ENCODE measurements at places on chromosomes 6 and 20.
A peak's percentile ranks its signal among the peaks of the same experiment; 100 is the strongest.

- DNase-seq, result no peak
Measured at GRCh38 chr20:17694767-17695166, 5.0 kb upstream of the BANF2 start.

GRCh38 chr6:15862810-15863209 is 200.0 kb upstream of the DTNBP1 start:
- no peak for DNase-seq

GRCh38 chr6:166558156-166559005 is 28.1 kb downstream of the RAMACL start:
- no peak for DNase-seq

- no peak for DNase-seq
Measured at GRCh38 chr6:166456395-166457156, 73.8 kb upstream of the MPC1 start.

DNA sequence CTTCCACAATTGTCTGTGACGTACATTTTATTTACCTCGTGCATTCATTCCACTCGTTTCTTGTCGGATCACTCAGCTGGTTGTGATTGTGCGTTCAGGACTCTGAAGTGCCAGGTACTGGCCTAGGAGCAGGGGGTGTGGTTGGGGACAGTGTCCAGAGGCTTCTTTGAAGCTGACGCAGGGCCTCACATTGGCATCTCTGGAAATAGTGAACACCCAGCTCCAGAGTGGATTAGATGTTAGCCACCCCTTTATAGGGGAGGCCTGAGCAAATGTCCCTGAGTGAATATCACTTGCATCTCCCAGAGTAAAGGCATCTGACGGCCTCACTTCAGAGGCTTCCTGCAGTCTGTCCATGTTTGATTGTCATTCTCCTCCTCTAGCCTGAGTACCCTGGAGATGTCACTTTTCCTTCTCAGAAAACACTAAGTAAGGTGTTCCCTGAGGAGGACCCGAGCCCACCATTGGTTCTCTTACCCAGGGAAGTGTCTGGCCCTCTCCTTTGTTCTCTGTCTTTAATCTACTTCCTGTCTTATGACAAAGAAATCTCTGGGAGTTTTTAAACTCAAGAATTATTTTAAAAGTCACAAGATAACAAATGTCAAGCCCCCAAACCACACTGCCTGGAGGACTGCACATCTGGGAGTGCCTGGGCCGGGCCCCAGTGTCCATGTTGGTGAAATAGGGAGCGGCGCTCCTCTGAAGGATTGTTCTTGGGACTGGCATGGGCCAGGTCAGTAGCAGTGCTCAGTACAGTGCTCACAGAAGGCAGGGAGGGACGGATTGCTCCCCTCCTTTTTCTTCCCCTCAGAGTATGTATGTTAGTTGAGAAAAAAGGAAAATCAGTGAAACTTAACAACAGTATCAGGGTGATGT is 10.8 kb downstream of the STX16 start:
- DNase-seq, result no peak

DNA sequence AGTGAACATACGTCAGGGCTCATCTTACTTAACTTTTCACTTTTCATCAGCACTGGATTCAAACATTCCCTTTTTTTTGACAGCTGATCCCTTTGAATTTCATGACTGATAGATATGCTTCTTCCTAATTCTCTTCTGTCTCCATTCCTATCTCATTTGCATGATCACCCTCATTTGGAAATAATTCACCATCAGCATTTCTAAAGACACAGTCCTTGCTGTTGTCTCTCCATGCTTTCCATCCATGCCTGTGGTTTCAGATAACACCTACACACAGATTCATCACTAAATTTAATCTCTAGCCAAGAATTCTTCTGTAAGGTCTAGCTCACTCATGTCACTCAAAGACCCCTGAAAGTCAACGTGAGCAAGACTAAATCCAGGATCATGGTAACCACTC is 228.4 kb upstream of the BTBD3 start:
- no peak for DNase-seq

- no peak for DNase-seq
Measured at GRCh38 chr20:62117362-62117646, 5.0 kb upstream of the LSM14B start.

DNA sequence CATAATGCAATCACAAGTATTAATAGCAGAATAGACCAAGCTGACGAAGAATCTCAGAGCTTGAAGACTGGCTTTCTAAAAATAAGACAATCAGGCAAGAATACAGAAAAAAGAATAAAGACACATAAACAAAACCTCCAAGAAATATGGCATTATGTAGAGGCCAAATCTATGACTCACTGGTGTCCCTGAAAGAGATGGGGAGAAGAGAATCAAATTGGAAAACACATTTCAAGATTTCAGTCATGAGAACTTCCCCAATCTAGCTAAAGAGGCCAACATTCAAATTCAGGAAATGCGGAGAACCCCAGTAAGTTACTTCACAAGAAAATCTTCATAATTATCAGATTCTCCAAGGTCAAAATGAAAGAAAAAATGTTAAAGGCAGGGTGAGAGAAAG is 69.0 kb upstream of the PDE7B start:
- no peak for DNase-seq

DNA sequence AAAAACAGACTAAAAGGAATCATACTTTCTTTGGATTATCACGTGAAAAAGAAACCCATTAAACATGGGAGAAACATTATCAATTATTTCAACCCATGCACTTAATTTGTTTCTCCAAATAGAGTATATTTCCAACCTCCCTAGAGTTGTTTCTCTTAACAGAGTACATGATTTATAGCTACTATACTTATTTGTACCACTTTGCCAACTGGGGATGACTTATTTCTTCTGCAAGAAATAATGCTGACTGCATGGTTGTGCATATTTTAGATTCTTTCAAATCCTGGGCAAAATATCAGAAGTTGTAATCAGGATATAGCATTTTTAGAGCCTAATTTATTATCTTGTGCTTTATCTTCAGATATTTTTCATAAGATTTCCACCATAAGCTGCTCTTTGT is 629.1 kb upstream of the EYS start:
- no peak for DNase-seq

DNA sequence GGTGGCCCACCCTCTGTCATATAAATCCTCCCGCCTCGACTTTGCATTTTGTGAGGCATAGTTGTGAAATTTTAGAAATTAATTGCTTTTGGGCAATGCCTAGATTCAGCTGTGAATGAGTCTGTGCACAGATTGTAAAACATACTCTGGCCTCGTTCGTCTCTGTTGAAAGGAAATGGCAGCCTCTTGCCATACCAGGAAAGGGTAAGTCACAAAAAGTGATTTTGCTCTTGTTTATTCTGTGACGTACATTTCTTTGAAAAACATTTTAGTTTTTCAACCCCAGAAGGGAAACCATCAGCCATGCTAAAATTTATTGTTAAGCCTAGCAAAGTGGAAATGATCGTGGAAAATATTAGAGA is 15.3 kb upstream of the EXOC2 start:
- DNase-seq, result no peak

- no peak for DNase-seq
Measured at GRCh38 chr20:20971810-20972209, 134.3 kb downstream of the LINC00237 start.

DNA sequence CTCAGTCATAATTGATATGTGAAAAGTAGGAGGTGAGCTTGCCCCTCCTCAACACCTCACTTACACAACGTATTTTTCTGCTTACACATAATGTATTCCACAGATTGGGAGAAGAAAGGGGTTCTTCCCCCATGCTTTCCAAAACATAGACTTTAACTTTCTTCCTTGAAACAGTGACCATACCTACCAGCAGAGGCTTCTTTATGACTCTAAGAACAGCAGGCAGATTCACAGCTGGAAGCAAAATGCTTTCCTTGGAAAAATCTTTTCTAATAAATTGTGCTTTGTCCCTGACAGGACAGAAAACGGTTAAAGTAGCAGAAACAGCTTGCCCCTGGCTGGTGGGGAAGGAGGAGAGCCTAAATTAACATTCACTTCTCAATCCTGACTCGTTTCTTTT is 629.1 kb upstream of the IMPG1 start:
- no peak for DNase-seq

DNA sequence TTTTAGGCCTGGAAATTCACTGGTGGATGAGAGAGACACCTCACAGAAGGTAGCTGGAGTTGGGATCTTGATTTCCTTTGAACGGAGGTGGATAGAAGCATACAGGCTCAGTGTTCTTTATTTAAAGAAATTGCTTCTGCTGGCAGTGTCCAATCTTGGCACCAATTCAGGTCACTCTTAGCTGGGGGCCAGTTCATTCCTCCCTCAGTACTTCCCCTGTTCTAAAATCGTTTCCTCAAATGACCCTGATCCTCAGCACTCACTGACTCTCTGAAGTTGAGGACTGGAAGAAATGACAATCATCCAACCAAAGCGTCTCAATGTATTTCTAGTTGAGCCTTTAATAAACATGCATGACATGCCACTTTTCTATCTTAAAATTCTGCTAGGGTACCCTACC is 472.5 kb upstream of the BTBD3 start:
- no peak for DNase-seq

DNA sequence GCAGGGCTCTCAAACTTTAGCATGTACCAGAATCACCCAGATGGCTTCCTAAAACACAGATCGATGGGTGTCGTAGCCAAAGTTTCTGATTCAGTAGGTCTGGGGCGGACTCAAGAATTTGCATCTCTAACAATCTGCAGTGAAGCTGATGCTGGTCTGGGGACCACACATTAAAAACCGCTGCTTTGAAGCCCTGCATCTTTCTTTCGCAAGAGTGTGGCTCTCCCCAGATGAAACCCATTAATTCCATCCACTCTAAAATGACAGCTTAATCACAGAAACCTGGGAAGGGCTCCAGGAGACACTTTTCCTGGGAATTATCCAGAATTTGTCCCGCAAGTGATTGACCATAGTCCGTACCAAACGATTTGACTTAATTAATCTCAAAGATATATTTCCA is 319.8 kb upstream of the PLCB4 start:
- no peak for DNase-seq

- DNase-seq, result no peak
Measured at GRCh38 chr6:159788753-159789376, 537 bp downstream of the TCP1 start.

DNA sequence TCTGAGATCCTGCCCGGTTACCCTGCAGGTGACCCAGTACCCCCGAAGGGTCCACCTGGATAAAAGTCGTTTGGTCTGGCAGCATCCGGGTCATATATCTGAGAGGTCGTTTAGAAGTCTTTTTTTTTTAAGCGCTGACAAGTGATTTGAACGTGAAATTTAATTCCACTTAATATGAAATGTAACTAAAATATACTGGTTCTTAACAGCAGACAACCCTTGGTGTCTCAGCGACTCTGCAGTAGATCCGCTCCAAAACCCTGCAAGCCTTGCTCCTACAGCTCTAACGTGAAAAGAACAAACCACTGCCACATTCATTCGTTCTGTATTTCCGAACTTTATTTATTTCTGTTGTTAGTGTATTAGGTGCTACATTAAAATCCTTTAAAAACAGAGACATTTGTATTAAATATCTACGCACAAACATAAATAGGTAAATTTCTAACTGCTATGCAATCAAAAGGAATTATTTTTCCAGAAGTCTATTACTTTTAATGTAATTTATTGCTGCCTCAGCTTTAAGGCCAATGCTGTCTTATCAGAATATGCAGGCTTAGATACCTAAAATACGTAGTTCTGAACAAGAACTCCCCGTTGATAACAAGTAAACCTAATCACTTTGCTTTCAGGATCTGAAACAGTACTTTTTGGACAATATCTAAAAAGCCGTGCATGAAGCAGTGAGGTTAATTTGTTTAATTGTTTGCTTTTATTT is 33.5 kb upstream of the TCF21 start:
- no peak for DNase-seq

DNA sequence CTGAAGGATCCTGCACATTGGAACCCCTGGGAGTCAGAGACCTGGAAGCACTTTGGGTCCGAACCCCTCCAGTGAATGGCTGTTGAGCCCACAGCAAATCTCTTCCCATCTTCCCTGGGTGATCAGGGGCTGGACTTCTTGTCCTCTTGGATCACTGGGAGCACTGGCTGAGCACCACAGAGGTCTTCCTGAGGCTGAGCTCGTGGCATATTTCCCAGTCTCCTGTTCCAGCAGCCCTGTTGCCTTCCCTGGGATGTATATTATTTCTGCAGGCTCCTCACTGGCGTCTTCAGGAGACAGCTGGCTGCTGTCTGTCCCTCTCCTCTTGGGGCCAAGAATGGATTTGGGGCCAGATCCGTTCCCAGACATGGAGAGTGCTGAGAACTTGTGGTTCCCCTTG is 43.4 kb downstream of the PTK7 start:
- DNase-seq, result no peak

DNA sequence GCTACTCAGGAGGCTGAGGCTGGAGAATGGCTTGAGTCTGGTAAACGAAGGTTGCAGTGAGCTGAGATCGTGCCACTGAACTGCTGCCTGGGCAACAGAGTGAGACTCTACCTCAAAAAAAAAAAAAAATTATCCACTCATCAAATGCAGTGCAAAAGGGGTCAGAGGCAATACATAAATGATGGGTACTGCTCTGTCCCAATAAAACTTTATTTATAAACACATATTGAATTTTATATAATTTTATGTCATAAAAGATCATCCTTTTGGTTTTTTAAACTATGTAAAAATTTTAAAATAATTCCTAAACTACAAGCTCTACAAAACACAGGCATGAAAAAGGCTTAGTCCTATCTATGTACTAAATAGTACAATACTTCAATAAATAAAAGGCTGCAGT is 10.3 kb downstream of the KHDC1 start:
- DNase-seq, result no peak

- peak; percentile 19 for DNase-seq
Measured at GRCh38 chr20:34129518-34130162, 17.6 kb upstream of the EIF2S2 start.

DNA sequence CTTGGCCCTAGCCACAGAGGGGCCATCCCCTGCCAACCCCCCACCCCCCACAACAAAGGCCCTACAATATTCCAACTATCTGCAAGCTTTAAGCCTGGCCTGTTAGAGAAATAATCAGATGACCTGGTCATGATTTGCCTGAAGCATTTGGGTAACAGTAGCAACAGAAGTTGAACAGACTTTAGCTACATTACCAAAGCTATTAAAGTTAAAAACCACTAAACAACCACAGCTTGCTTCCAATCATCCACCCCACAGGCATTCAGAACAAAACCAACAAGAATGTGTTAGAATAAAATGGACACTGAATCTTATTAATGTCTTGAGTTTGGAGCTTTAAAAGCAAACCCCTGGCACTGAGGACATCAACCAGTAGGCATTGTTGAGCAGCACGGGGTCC is 250.9 kb downstream of the LRFN2 start:
- no peak for DNase-seq

GRCh38 chr6:46491628-46492547 is 639 bp upstream of the RCAN2 start:
- no peak for DNase-seq

DNA sequence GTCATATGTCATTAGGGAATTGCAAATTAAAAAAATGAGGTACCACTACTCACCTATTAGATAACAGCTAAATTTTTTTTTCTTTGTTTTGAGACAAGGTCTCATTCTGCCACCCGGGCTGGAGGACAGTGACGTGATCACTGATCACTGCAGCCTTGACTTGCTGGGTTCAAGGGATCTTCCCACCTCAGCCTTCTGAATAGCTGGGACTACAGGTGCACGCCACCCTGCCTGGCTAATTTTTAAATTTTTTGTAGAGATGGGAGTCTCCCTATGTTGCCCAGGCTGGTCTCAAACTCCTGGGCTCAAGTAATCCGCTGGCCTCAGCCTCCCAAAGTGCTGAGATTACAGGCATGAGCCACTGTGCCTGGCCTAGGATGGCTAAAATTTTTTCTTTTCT is 57.1 kb upstream of the NCOA3 start:
- no peak for DNase-seq

- DNase-seq, result no peak
Measured at GRCh38 chr6:63923139-63923739, 287.6 kb downstream of the PHF3 start.

GRCh38 chr20:34872622-34873224 is at the start of gene GGT7:
Gene GGT7 (minus strand): TSS chr20:34872856. CDS start chr20:34872815, 41 bp downstream.
- DNase-seq, result peak; percentile 78

Data from activated CD4-positive, alpha-beta T cell treated with anti-CD3 and anti-CD28 coated beads for 1 hour (primary cell).